ENCODE measurements at places on chromosomes 11 and 22. TPM values are rescaled to one million over a fixed set of nuclear protein-coding genes. Genes with fewer than 3 reads are reported as not detected.
A peak's percentile ranks its signal among the peaks of the same experiment; 100 is the strongest.

IRAG1 gene
- total RNA-seq, result 4.6 TPM

ADAMTS15 gene
- total RNA-seq, result 1.2 TPM

ABTB2 gene
- total RNA-seq, result 0.09 TPM

ACTN3 gene
- total RNA-seq, result not detected

POLA2 gene
- total RNA-seq, result 26.8 TPM

UPK3A gene
- not detected for total RNA-seq

PAK1 gene
- total RNA-seq, result 14.4 TPM

GRCh38 chr11:6927030-6927617, 898 bp downstream of the ZNF215 start:
- no peak overlapping the region for H3K27ac ChIP-seq
- no peaks in the 10 kb centered on the region for H3K27me3 ChIP-seq
- H3K36me3 ChIP-seq, result no peaks in the 10 kb centered on the region
- H3K4me3 ChIP-seq, result no peak overlapping the region
- no peaks in the 10 kb centered on the region for H3K4me1 ChIP-seq
- DNase-seq, result no peak

- H3K27ac ChIP-seq, result no peak overlapping the region
- H3K27me3 ChIP-seq, result no peaks in the 10 kb centered on the region
- no peak for DNase-seq
- H3K36me3 ChIP-seq, result no peaks in the 10 kb centered on the region
- no peak overlapping the region for H3K4me3 ChIP-seq
- H3K4me1 ChIP-seq, result no peaks in the 10 kb centered on the region
These were observed 48.1 kb upstream of the GRAMD1B start for GRCh38 chr11:123381817-123382554.

DNA sequence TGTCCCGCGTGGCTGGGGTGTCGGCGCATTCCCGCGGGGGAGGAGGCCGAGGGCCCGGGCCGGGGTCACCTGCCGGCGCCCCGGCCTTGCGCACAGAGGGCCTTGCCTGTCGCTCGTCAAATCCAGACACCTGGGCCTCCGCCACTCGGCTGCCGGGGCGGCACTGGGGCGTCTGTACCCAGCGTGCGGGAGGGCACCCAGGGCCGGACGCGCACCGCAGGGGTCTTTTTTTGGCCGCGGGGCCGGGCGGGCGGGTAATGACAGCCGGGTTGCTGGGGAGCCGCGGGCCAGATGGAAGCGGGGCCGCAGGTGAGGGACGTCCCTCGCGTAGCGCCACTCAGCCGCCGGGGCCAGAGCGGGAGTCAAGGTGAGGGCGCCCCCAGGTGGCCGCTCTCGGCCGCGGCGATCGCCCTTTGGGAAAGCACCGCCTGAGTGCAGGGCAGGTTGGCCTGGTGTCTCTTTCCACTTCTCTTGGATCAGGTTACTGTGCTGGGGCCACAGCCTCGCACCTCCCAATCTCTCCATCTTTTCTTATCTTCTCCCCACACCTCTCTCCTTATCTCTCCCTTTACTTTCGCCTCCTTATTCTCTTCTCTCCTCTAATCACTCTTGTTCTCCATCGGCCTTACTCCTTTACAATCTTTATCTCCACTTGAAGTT, 3.5 kb downstream of the PHLDB1 start:
- DNase-seq, result no peak
- peaks cover 28% of the 10 kb centered on the region for H3K4me1 ChIP-seq
- H3K4me3 ChIP-seq, result no peak overlapping the region
- peaks cover 10% of the 10 kb centered on the region for H3K36me3 ChIP-seq
- no peak overlapping the region for H3K27ac ChIP-seq
- no peaks in the 10 kb centered on the region for H3K27me3 ChIP-seq

DNA sequence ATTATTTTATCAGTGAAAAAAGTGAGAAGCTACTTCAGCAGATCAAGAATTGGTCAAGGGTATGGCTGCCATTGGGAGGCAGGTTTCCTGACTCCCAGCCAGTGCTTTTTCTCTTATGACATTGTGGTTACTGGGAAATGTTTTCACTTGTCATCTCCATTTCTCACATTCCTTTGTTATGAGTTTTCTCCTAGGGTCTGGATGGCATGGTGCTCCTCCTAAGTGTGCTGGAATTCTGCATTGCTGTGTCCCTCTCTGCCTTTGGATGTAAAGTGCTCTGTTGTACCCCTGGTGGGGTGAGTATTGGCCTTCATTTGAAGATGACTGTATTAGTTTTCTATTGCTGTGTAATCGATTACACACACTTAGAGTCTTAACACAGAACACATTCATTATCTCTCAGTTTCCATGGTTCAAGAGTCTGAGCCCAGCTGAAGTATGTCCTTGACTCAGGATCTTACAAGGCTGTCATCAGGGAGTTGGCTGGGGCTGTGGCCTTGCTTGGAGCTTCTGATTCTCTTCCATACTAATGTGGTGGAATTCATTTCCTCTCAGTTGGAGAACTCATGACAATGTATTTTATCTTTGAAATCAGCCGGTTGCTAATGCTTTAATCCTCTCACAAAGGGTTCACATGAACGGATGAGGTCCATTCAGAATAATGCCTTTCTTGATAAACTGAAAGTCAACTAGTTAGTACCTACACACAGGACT, 21.0 kb upstream of the MS4A6E start:
- no peaks in the 10 kb centered on the region for H3K27me3 ChIP-seq
- H3K4me1 ChIP-seq, result peaks cover 66% of the 10 kb centered on the region
- DNase-seq, result peak; percentile 90
- H3K27ac ChIP-seq, result peak overlapping the region; percentile 81
- no peak overlapping the region for H3K4me3 ChIP-seq

- peaks cover 75% of the 10 kb centered on the region for H3K4me1 ChIP-seq
- 0 out of 2 replicates have a peak overlapping the region, but pooled peaks have one; percentile 77 for H3K27ac ChIP-seq
- DNase-seq, result no peak
- no peak overlapping the region for H3K4me3 ChIP-seq
- no peaks in the 10 kb centered on the region for H3K27me3 ChIP-seq
These were observed 2.6 kb downstream of the CD44 start for GRCh38 chr11:35141571-35141971.

DNA sequence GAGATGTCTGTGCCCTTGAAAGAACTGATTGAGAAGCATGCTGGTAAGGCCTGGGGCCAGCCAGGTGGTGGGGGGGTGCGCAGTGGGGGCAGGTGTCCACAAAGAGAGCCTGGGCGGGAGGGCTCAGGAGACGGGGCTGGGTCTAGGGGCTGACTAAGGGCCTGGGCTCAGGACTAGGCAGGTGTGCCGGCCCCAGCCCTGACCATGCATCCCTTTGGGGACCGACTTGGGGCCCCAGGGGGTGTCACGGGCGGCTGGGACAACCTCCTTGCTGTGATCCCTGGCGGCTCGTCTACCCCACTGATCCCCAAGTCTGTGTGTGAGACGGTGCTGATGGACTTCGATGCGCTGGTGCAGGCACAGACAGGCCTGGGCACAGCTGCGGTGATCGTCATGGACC, 4.4 kb downstream of the NDUFV1 start:
- H3K27ac ChIP-seq, result no peak overlapping the region
- peaks cover 25% of the 10 kb centered on the region for H3K4me1 ChIP-seq
- peaks cover 5% of the 10 kb centered on the region for H3K27me3 ChIP-seq
- peaks cover 72% of the 10 kb centered on the region for H3K36me3 ChIP-seq
- no peak overlapping the region for H3K4me3 ChIP-seq

DNA sequence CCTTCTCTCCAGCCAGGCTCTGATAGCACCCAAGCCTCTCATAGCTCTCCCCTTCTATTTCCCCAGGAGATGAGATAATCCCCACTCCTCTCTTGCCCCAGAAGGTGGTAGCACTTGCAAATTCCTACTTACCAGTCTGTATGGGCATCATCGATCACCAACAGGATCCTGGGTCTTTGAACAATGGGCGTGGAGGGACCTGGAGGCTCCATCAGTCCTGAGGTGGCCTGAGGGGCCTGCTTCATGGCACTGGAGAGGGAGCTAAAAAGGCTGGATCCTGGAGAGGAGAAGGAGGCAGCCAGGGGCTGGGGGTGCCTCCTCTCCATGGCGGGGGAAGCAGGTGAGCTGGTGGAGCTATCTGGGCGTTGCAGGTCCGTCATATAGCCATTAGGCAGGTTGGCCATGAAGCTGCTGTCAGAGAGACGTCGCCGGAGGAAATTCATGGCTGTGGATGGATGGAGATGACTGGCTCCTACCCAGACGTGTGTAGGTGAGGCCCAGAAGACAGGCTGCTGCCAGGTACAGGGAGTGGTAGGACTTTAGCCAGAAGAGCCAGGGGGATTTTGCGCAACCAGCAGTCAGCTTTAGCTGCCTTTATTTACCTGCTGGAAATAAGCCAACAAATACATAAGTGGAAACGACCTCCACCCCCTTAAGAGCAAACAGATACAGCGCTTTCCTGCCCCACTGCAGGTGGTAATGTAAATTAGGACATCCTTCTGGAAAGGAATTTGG, 51.8 kb downstream of the SYN3 start:
- H3K4me1 ChIP-seq, result no peaks in the 10 kb centered on the region
- no peaks in the 10 kb centered on the region for H3K36me3 ChIP-seq
- no peak overlapping the region for H3K4me3 ChIP-seq
- no peaks in the 10 kb centered on the region for H3K27me3 ChIP-seq

DNA sequence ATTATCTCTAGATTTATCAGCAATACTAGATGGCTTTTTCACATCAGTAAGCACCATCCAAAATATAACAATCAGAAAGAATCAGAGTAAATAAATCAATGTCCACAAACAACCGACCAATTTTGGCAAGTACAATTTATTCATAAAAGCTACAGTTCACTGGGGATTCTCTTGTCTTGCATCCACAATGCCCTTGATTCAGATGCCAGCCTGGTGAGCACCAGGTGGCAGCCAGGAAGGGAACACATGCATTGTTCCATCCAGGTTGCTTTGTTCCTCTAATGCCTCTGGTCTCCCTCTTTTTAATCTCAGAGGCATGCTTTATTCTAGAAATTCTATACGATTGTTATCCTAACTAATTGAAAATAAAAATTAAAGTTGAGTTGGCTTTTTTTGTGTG, 242.1 kb upstream of the KIRREL3 start:
- H3K27ac ChIP-seq, result no peak overlapping the region
- no peak for DNase-seq
- no peaks in the 10 kb centered on the region for H3K27me3 ChIP-seq
- H3K36me3 ChIP-seq, result no peaks in the 10 kb centered on the region
- no peaks in the 10 kb centered on the region for H3K4me1 ChIP-seq

DNA sequence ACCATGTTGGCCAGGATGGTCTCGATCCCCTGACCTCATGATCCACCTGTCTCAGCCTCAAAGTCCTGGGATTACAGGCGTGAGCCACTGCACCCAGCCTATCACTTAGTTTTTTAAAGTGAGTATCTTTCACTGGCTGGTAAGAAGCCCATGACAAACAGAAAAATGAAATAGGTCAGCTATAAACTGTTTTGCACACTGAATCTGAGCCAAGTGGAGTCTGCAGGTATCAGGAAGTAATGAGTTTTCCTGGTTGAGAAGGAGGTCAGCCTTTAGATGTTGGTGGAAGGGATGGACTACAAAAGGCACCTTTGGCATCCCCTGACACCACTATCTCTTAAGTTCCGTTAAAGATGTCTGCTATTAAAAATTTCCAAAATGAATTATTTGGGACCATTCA, 345.1 kb downstream of the AASDHPPT start:
- H3K4me1 ChIP-seq, result no peaks in the 10 kb centered on the region
- H3K36me3 ChIP-seq, result no peaks in the 10 kb centered on the region
- H3K27ac ChIP-seq, result no peak overlapping the region
- no peaks in the 10 kb centered on the region for H3K27me3 ChIP-seq
- H3K4me3 ChIP-seq, result no peak overlapping the region

All from SJSA1 (cell line).